ENCODE measurements at places on chromosomes 7 and 10.

DNA sequence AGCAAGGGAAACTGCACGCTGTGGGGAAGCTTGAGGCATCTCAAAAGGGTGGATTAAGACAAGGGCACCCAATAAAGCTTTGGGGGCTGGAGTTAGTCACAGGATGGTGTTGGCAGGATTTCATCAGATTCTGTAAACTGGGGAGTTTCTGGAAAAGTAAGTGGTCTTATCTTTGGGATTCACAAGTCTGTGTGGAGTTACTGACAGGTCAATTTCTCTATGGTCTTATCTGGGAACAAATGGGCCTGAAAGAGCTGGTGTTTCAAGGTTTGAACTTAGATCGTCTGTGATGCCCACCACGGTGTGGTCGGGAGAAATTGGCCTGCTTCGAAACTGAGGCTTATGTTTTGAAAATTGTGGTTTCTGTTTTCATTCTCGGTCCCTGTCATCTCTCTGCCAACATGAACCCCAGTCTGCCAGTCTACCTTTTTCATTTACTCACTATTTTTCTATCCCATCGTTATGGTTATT lies 23.8 kb upstream of the AOAH start:
- DNase-seq, result no peak

- DNase-seq, result no peak
These were observed 11.5 kb upstream of the ANAPC16 start for GRCh38 chr10:72204296-72204695.

DNA sequence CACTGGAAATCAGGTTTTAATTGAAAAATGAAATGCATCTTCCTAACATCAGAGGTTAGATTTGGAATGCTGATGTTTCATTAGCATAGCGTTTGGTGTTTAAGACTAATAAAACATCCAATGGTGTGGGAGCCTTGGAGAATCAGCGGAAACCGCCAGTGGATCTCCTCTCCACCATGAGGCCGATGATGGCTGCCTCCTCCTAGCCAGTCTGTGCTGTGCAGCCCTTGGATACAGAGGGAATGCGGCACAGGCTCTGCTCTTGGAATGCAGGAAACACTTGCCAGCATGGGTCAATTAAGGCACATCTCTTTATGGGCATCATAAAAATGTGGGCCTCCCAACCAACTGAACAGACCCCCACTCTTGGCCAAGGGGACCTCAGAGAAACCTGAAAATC lies 259.9 kb downstream of the GLRX3 start:
- no peak for DNase-seq

- no peak for DNase-seq
These were observed 30.5 kb downstream of the RGS10 start for GRCh38 chr10:119511828-119512515.

- DNase-seq, result no peak
These were observed 100.5 kb upstream of the NRP1 start for GRCh38 chr10:33434933-33435332.

DNA sequence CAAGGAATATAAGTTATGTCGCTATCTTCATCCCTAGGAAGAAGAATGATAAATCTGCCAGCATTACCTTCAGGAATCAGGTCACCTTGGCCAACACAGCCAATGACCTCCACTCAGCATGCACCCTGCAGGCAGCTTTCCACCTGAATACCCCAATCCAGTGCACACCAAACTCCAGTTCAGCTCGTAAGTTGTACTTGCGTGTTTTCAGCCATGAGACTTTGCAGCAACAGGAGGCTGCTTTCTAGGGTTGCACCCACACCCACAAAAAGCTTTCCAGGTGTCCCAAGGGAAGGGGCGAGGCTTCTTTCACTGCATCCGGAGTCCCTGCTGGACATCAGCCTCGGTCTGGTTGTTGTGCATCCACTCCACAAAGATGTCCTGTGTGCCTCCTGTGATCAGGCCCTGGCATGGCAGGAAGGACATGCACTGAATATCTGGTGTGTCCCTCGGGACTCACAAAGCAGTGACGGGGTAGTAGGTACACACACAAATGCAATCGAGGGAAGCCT lies 282.9 kb downstream of the GRID1 start:
- no peak for DNase-seq

All from stimulated activated CD4-positive, alpha-beta T cell treated with anti-CD3 and anti-CD28 coated beads, Interleukin-1b, Interleukin-23, amount 100 ng/mL, for 1 hour (primary cell).